Stomach (tissue), 19 donors: ENCODE measurements at places on chromosomes 5 and 9.

DNA sequence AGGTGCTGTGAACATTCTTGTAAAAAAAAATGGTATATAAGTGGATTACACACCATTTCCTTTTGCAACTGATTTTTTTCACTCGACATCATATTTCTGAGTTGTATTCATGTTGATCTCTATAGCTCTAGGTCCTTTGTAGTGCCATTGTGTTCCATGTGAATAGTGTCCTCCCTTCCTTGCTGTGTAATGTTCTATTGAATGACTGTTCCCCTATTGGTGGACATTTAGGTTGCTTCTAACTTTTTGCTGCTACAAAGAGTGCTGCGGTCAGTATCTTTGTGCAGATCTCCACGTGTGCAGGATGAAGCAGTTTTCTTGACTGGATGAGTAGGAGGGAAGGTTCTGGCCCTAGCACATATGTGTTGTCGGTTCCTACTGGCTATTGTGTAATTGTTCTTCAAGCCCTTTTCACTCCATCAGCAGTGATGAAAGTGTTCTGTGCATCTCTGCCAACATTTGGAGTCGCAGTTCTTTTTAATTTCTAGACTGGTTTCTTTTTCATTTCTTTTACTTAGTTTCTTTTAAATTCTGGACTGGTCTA is 20.2 kb downstream of the DAB2IP start:
- no peak for DNase-seq

DNA sequence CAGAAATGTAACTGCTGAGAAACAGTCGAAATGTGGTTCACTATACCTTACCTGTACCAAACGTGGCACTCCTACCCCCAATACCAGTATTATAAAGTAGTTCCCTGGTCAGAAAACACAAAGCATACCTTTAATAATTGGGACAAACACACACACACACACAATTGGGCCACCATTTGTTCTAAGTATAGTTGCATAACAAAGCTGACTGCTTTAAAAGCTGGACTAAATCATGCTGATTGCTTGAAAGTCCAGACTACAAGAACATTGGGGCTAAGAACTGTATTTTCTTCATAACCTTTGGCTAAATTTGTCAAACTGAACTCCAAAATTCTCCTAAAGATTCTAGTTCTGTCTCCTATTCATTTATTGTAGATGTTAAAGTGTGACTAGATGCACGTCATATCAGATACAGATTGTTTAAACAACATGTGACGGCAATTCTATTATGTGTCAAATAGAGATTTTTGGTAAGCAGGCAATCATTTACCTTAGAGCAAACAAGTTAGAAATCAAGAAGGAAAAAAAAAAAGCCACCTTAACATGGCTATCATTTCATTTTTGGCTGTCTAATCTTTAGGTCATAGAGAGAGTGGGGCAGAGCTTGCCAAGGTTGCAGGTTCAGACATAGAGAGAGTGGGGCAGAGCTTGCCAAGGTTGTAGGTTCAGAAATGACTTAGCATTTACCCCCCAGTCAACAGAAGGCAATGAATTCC is 265.1 kb downstream of the ARL15 start:
- DNase-seq, result peak; percentile 52

DNA sequence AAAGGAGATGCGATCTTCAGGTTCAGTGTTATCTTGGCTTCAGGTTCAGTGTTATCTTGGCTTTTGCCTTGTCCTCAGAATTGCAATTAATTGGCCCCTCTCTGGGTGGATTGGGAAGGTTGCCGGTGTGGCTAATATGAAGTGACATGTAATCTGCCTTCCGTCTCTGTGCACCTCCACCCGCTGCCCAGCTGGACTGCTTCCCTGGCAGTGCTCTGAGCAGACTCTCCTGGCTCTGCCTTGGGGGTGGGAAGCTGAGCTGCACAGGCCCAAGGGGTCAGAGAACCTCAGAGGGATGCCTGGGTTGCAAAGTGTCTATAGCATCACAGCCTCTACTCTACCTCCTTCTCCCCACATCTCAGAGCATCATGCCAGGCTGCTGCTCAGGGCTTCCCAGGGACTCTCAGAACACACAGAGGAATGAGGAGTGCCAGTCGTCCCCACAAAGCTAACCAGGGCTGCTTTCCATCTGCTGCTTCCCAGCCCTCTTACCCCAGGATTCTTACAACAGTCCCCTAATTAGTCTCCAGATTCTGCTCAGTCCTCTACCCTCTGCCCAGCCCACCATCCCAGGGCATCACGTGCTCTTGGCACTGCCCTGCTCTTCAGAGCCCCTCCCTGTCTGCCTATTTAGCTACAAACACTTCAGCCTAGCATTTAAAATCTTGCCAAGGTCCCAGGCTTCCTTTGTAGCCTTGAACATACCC is 54.4 kb upstream of the AFAP1L1 start:
- DNase-seq, result no peak

- no peak for DNase-seq
Observed at GRCh38 chr5:160496334-160496733, 74.7 kb downstream of the PTTG1 start.

- DNase-seq, result no peak
Observed at GRCh38 chr9:84781458-84781857, 111.9 kb downstream of the NTRK2 start.

DNA sequence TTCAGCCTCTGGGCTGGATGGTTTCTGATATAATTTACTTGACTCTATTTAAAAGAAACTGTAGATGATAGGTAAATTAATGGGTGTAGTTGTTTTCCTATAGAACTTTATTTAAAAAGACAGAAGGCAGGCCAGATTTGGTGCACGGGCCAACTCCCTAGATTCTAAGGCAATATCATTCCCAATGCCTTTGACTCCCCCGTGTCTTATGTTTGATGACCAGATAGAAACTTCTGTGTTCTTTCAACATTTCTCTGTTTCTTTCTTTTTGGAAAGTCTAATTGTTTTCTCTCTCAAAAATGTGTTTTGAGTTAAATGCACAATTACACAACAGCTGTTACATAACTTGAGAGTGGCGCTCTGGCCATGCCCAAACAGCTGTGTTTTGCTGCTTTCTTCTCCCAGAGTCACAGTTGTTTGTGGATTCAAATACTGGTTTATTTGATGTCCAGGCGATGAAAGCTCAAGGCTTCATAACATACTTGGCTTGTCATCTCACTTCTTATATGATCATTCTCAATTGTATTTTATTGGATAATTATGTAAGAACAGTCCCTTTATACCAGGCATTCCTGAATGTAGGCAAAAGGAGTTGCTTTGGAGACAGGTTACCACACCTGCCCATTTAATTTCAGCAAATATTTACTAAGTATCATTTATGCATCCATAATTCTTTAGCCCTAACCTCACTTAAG is 1.7 kb upstream of the ALDH1A1 start:
- DNase-seq, result no peak

DNA sequence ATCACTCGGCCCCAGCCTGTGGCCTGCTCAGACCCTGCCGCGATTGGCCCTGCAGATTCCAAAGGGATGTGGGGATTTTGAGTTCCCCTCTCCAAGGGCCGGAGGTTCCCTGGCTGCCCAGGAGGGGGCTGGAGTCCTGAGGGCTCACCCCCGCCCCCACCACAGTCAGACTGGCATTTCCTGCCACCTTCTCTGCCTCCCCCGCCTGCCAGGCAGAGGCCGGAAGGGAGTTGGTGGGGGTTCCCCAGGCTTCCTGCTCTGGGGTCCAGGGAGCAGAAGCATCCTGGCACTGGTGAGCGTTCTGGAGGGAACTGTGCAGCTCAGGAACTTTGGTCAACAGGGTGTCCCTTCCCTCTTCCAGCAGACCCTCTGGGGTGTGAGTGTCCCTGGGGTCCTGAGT is 70.6 kb downstream of the RXRA start:
- no peak for DNase-seq

- DNase-seq, result no peak
Observed at GRCh38 chr5:180381428-180381827, 28.3 kb upstream of the GFPT2 start.

DNA sequence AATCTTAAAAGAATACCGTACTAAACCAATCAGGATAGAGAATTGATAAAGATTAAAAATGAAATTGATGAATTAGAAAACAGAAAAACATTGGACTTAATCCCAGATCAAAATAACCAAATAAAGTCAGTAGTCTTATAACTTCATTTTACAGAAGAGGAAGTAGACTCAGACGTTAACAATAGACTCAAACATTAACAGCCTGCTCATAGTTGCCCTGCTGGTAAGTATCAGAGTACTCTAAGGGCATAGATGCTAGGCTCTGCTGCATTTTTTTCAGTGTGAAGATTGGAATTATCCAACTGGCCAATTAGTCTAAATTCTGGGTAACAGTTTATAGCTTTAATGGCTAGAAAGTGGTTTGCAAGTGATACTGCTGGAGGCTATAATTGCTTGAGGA is 42.9 kb downstream of the ADGRV1 start:
- DNase-seq, result no peak

DNA sequence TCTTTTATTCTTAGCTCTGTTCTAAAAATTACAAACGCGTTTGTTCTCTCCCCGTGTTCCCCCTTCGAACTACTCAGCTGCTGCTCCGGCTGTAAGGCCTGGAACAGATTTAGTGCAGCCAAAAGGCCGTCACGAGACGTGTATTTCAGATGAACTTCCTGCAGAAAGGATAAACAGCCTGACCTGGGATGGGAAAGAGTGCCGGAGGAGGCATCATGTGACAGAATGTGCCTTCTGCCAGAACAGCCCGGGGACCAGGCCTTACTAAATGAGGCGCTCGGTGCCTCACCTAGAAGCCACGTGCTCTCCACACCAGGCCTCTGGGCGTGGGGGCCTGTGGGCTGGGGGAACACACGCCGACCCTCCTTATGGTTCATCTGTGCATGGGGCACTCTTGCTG is 94.7 kb downstream of the PPARGC1B start:
- no peak for DNase-seq

- no peak for DNase-seq
Observed at GRCh38 chr5:125338440-125339174, 592.2 kb upstream of the ZNF608 start.

- DNase-seq, result no peak
Observed at GRCh38 chr5:53613536-53613935, 53.1 kb downstream of the NDUFS4 start.

DNA sequence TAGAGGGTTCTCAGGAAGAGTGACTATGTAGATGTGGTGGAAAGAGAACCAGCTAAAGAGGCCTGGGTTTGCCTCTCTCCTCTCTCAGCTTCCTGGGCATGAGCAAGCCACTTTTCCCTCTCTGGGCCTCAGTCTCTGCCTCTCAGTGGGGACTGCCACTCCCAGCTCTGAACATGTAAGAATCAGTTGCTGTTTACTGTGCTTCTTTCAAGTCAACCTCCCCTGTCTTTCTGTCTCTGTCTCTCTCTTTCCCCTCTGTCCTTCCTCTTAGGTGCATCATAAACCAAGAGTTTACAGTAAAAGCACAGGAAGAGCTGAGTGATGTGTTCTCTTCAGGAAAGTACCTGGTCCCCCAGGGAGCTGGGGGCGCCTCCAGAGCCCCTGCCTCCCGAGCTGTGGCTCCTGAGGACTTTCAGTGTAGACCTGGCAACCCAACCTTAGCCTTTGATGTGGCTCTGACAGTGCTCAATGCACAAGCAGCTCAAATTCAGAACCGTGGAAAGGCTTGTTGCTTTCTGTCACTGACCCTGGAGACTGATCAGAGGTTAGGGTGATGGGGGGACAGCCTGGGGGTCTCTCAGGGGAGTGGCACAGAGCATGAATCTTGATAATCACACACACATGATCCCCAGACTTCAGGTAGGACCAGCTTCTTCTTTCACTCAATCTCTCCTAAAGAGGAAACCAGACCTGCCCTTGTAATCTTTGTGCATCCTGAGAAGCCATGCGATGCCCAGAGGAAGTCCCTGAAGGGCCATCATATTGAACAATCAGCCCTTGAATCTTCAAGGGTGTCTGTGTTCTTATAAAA is 59.4 kb upstream of the TNFSF8 start:
- no peak for DNase-seq

GRCh38 chr5:72519111-72519510 is 11.9 kb upstream of the ZNF366 start:
- DNase-seq, result no peak

- no peak for DNase-seq
Observed at GRCh38 chr5:146717951-146718350, 160.6 kb downstream of the PPP2R2B start.

DNA sequence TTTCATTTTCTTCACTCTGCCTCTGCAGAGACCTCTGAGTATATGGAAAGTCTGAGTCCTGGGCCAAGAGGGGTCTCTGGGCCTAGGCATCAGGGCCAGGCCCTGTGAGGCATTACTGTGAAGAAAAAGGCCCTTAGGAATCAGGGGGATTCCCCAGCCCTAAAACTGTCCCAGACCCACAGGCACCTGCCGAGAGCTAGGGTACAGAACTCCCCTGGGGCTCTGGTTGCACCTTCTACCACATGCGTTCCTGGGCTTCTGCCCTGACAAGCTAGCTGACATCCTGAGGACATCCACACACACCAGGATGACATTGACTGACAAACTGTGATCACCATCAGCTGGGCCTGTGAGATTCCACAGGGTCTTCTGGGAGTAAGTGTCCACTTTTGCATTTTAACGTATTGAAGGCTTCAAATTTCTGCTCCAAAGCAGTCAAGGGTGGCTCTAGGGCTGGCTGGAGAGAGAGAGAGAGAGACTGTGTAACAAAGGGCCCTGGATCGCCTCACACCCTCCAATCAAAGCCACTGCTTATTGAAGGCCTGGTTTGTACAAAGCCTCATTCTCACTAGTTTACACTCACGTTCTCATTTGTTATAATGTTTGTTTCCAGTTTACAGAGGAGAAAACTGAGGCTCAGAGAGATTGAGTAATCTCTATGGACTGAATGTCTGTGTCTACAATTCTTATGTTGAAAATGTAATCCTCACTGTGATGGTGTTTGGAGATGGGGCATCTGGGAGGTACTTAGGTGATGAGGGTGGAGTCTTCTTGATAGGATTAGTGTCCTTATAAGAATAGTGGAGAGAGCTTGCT is 45.1 kb downstream of the TGFBI start:
- DNase-seq, result no peak

- DNase-seq, result peak; percentile 7
Observed at GRCh38 chr5:21654-22233, 70.2 kb upstream of the PLEKHG4B start.

DNA sequence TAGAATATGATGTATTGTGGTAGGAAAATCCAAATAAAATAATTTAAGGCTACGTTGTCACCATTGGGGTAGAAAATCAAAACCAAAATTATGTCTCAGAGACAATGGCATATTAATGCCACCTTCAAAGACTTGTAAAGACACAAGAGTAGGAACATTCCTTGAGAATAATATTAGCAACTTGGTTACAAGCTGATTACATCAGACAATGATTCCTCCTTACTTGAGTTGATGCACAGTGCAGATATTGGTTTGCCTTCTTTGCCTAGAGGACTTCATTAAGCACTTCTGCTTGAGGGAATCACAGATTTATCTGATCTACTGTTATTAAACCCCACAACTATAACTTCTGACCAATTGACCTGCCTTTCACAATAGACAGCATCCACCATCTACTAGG is 500.2 kb downstream of the CDH9 start:
- DNase-seq, result no peak

GRCh38 chr5:131947445-131947844 is 2.0 kb upstream of the MEIKIN start:
- no peak for DNase-seq

- DNase-seq, result peak; percentile 42
Observed at GRCh38 chr9:96457266-96457665, 7.3 kb downstream of the HABP4 start.

- DNase-seq, result no peak
Observed at GRCh38 chr5:54383225-54383901, 72.1 kb upstream of the HSPB3 start.
